ENCODE measurements at places on chromosomes 13 and 19. TPM values are rescaled to one million over a fixed set of nuclear protein-coding genes. Genes with fewer than 3 reads are reported as not detected.

The OR10H1 gene
- total RNA-seq = under 0.01 TPM

The CCDC169 gene
- 1.3 TPM for total RNA-seq

The THSD1 gene
- 1.1 TPM for total RNA-seq

GRCh38 chr19:41784743-41785142, 11.6 kb upstream of the CEACAM3 start:
- DNase-seq = peak; percentile 80

DNA sequence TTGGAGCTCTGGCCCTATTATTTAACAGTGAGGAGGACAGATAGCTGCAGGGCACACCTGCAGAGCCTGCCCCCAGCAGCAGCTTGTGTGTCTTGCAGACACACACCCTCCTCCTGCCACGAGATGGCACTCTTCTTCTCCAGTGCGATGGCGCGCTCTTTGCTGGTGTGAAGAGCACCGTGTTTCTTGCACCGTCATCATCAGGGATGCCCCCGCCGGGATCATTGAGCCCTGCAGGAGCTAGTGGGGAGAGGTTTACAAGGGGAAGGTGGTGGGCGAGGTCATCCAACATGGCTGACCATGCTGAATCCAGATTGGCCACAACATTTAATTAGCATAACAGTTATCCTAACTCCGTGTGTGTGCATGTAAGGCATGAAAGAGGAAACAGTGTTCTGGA, 105.6 kb downstream of the RAB20 start:
- DNase-seq = peak; percentile 10

- DNase-seq = no peak
Measured at GRCh38 chr13:66665991-66666390, 564.1 kb downstream of the PCDH9 start.

DNA sequence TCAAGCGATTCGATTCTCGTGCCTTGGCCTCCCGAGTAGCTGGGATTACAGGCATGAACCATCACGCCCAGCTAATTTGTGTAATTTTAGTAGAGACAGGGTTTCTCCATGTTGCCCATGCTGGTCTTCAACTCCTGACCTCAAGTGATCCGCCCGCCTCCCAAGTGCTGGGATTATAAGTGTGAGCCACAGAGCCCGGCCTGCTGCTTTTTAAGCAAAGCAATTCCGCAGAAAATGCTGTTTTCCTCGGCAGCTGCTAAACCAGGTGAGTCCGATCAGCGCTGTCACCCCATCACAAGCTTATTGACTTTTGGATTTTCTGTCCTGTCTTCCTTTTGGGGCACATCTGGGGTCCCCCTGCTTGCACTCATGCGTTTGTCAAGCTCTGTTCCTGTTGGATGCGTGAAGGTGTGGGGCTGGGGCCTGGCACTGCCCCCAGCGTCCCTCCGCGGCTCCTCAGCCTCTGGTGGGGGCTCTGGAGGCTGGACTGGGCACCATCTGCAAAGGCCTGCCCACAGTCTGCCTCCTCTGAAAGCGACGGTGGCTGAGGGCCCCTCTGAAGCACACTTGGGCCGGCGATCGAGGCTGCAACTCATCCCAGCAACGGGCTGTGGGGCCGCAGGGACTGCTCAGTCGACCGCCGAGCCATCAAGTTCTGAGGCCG, 25.7 kb downstream of the CEBPG start:
- no peak for DNase-seq

DNA sequence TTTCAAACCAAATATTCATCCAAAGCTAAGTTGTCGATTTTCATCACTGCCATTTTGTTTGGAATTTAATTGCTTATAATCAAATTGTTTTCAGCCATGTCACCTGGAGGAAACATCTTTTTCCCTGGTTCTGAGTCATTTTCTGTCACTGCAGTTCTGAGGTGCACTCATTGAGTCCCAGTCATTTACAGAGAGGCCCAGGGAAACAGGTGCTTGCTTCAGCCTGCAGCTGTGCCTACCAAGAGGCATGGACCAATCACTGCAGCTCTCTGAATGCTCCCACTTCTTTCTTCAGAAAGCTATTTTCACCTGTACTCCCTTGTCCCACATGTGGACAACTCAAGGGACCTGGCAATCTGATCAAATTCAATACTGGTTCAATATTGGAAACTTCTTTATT, 308.1 kb downstream of the COG6 start:
- no peak for DNase-seq

- no peak for DNase-seq
Measured at GRCh38 chr19:10283301-10284064, 3.3 kb upstream of the ICAM4 start.
